ENCODE measurements at places on chromosomes 16 and 17.

DNA sequence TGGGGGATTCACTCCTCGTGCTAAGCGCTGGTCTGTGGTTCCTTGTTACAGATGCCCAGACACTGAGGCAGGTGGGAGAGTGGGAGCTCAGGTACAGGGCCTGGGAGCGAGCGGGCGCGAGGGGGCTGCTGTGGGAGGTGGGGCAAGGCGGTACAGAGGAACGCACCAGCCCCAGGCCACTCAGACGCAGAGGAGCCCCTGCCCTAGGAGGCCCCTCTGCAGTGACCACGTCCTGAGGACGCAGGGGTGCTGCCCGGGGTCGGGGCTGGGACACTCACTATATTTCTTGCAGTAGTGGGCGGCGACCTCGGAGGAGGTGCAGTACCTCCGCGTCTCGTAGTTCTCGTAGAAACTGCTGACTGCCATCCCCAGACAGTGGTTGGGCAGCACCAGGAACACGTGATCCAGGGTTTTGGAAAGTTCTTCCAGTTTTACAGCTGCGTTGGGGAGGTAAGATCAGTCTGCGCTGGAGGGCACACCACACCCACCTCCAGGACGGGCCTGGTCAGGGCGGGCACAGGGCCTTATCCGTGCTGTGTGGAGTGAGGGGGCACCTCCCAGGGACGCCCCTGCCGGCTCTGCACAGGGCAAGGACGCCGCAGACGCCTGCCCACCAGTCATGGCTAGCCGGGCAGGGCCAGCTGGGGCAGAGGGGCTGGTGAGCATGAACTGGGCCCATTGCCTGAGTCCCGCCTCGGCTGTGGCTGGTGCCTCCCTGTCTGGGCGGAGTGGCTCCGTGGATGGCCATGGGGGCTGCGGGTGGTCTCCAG is 16.3 kb upstream of the RNPS1 start:
- DNase-seq, result no peak

GRCh38 chr17:9002606-9003354 is 18.5 kb upstream of the NTN1 start:
- no peak for DNase-seq

GRCh38 chr16:51719376-51719775 is 568.3 kb upstream of the SALL1 start:
- no peak for DNase-seq

DNA sequence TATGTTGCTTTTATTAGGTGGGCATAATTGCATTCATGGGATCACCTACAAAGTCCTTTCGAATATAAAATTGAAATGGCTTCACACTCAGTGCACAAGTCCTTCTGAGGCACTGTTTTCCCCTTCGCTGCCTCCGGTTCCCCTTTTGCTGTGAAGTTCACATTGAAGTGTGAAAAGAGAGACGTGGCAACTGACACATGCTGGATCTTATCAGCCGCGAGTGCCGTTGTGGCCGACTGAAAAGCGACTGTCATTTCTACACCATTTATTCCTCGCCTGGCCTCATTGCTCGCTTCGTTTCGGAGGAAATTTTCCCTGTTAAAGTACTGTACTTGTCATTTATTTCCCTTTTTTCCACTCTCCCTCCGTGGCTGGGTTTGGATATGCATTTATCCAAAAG is 423.5 kb downstream of the MAF start:
- DNase-seq, result no peak

DNA sequence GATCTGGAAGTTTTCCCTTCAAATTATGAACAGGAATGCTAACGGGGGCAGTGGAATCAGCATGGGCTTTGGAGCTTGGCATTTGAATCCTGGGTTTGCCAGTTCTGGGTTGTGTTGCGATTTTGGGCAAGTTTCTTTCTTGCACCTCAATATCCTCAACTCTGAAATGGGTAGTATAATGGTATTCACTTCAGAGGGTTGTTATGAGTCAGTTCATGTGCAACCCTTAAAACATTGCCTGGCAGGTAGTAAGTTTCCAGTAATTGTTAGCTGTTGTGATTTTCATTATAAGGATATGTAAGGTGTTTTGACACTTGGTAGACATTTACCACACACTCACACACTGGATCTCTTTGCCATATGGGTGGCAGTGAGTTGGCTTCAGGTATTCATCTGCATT is 33.4 kb downstream of the SNX29 start:
- no peak for DNase-seq

All from inflammatory macrophage treated with lipopolysaccharide for 1 hour (primary cell).